Neural progenitor cell (in vitro differentiated cells): ENCODE measurements at places on chromosomes 11 and 22.
A peak's percentile ranks its signal among the peaks of the same experiment; 100 is the strongest.

- no peak for DNase-seq
These were observed 32.3 kb upstream of the FCHSD2 start for GRCh38 chr11:73174495-73174791.

GRCh38 chr11:78822931-78823423 is 248.3 kb upstream of the NARS2 start:
- DNase-seq = no peak

GRCh38 chr11:14860511-14860910 is 31.5 kb downstream of the CYP2R1 start:
- DNase-seq = no peak

- peak; percentile 12 for DNase-seq
These were observed 49.5 kb downstream of the VSIG10L2 start for GRCh38 chr11:125995313-125995712.

DNA sequence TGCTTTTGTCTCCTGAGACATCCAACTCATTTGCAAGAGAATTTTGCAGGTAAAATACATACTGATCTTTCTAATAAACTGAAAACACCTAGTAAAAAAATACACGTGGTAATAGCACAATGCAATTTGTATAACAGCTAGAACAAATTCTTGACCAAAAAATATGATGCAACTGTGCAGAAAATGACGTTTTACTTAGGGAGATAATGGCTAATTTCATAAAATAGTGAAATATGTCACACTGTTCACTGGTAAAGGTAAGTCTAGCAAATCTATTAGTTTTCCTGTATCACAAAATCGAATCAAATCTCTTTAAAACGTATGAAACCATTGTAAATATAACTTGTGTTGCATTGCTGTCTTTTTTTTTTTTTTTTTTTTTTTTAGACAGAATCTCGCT is 130.0 kb downstream of the VPREB1 start:
- DNase-seq = no peak

DNA sequence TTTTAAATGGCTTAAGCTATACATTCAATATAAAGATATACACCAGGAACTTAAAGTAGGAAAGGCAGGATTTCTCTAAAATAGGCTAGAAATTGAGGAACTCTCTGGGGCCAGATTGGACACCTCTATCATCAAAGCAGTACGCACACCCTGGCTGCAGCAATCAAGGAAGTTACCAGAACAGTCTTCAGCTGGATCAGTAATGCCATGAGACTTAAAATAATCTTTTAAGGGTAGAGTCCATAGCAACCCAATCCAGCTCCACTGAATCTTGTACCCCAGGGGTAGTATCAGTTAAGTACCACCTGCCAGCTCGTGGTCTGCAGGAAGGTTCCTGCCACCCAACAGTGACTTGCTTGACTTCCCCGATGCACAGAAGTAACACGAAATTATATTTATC is 3.0 kb downstream of the RDX start:
- DNase-seq = no peak

DNA sequence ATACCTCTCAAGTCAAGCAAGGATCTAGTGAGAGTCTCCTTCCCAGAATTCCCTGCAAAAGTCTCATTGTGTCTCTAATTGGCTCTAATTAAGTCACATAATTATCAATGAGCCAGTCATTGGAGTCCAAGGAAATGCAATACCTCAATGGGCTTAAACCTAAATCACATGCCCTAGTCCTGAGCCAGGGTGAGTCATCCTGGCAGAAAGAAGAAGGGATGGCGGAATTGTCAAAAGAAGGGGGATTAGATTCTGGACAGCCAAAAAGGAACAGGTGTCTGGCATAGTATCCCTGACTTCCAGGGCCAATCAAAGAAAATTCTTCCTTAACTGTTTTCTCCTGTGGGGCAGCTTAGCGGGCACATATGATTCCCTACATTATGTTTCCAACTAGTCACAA is 25.1 kb upstream of the LDLRAD3 start:
- DNase-seq = peak; percentile 19

DNA sequence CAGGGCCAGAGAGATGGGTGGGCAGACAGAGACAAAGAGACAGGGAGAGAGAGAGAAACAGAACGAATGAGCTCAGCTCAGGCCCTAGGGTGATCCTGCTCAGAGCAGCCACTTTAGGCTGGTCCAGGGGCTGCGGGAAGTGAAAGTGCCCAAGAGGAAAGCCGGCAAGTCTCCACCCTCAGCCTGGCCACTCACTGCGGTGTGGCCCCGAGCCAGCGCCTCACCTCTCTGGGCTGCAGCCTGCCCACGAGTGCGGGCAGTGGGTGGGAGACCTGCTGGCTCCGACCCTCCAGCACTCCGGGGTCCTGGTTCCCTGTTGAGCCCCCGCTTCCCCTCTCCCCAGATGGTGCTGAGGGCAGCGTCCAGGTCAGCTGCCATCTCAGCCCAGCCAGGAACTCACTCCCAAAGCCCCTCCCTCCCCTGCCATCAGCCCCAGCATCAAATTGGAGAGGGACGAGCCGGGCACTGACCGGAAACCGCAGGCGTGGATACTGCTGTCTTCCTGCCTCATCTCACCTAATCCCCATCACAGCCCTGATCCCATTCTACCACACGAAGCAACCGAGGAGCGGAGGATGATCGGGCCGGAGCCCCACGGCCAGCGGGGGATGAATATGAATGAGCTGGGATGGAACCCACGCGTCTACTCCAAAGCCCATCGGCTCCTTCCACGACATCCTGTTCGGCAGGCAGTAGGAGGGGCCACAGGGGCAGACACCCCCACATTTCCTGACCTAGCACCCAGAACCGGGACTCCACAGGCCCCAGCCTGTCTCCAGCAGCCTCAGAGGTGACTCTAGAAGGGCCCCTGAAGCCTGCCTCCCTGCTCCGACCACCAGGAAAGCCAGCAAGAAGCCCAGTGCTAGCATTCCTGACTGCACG is 16.9 kb downstream of the ELFN2 start:
- no peak for DNase-seq

DNA sequence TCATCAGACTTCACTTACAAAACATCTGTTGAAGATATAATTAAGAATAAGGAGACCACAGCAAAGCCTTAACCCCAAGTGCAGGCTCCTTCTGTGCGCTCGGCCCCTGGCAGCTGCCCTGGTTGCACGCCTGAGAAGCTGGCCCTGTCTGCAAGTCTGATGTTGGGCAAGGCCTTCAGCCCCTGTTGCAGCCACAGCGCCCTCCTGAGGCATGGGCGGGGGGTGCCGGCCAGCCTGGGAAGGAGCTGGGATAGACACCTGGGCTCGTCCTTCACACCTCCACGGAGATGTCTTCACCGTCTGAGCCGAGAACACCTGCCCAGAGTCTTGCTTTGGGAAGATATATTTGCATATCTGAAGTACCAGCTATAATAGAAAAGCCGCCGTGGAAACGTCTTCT is 104.1 kb downstream of the MPPED1 start:
- DNase-seq = no peak

DNA sequence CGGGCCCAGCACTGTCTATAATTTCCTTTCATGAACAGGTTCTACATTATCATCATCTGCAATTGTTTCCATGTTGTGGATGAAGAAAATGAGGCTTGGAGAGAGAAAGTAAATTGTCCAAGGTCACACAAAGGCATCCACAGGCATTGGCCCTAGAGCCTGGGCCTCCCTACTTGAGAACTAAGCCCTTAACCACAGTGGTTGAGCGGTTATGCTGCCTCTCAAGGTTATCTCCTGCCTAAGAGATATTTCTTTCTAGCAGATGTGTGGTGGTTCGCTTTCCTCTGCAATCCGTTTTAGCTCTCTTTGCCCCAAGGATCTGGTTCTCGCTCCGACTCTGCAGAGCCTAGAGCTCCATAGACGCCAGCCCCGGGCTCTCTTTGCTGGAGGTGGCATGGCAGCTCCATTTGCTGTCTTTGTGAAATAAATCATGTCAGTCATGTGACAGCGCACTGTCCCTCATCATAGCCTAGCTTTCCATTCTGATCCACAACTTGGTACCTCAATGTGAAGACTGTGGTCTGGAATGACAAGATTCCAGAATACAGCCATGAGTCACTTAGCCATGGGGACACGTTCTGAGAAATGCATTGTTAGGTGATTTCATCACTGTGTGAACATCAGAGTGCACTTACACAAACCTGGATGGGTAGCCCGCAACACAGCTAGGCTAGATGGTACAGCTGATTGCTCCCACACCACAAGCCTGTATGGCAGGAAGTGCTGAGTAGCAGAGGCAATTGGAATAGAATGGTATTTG is 27.2 kb downstream of the RPS6KA4 start:
- no peak for DNase-seq

- no peak for DNase-seq
These were observed 16.0 kb downstream of the PIM3 start for GRCh38 chr22:49976439-49977175.

DNA sequence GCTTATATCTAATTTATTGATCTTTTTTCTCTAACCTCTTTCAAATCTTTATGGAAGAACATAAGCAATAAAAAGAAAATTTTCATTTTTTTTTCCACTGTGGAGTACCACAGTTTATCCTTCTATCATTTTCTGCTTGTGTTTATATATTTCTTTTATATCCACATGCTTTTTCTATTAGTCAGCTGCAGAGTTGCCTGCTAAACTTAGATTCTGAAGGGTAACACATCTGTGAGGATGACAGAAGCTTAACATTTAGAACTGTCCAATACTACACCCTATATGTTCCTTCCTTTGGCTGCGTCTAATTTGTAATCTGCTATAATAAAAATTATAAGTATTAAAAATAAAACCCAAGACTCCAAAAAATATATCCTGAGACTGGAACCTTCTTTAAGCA is 20.8 kb downstream of the CCDC90B start:
- no peak for DNase-seq

DNA sequence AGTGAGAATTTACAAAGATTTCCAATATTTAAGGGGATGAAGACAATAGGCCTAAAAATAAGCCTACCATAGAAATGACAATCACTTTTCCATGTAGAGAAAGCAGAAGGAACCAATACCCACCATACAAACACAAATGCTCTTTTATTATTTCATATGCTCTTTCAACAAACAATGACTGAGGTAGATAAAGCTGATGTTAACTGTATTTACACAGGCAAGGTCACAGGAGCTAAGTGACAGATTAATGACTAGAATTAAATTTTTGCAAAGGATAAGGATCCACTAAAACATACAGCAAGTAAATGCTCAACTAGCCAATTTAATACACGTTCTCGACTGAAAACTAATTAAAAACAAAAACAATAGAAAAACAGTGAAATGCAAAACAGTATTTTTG is 34.2 kb downstream of the PICALM start:
- no peak for DNase-seq

GRCh38 chr22:49718396-49718795 is 109.3 kb downstream of the BRD1 start:
- DNase-seq = no peak

DNA sequence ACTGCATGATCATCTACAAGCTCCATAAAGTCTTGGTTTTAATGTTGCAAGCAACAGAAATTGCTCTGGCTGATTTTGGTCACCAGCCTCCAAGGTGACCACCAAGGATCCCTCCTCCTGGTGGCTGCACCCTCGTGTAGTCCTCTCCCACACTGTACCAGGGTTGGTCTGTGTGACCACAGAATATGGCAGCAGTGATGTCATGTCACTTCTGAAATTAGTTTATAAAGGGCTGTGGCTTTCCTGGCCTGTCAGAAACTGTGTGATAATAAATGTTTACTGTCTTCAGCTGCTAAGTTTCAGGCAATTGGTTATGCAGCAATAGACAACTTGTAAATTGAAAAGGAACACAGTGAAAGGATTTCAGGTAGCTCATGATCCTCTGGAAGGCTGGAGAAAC is 5.3 kb upstream of the PRDM11 start:
- no peak for DNase-seq

DNA sequence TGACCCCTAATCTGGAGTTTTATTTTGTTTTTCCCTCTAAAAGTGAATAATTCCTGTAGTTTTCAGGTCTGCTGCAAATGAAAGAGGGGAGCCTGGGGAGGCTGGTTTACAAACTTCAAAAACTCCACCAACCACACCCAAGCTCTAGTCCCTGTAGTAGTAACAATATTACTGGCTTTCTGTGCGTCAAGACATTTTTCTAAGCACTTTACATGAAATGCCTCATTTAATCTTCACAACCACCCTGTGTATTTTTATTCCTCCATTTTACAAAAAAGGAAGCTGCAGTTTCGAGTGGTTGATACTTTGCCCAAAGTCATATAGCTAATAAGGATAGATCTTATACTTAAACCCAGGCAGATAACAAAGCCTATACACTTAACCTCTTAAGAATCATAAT is 23.5 kb downstream of the CTNND1 start:
- DNase-seq = no peak
